ENCODE measurements at places on chromosomes 7 and 10.

DNA sequence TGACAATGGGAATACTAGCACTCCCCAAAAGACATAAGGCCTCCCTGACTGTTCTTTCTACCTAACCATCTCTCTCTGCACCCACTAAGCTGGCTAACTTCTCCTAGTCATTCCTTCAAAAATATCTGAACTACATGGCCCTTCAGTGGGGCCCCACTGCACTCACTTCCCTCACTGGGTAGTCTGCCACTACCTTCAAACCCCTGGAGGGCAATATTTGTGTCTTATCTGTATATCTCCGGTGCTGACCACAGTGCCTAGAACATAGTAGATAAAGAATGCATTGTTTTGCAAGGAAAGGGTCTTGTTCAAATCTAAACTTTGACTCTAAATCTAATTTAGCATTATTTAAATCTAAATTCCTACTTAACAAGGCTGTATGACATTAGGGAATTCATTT, 44.3 kb downstream of the CACUL1 start:
- no peak for DNase-seq

DNA sequence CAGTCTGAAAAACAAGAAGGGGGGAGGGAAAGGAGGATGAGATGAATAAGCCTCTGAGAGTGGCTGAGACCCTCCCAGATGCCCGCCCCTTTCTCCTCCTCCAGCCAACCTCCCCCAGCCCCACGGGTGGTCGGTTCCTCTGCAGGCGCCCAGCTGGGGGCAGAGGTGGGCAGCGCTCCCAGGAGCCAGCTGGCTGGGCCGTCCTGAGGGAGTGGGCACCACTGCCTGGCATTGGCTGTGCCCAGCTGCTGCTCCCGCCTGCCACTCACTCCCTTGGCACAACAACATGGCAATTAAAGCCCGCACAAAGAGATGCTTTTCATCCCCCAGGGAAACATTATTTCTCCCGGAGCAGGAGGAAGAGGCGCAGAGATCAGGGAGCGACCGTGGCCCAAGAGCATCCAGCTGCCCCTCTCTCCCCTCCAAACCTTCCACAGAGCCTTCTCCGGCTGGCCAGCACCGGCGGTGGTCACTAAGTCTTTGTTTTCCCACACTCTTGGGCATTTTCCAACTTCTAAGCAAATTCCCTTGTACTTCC, 107.2 kb downstream of the SPDYE5 start:
- no peak for DNase-seq

DNA sequence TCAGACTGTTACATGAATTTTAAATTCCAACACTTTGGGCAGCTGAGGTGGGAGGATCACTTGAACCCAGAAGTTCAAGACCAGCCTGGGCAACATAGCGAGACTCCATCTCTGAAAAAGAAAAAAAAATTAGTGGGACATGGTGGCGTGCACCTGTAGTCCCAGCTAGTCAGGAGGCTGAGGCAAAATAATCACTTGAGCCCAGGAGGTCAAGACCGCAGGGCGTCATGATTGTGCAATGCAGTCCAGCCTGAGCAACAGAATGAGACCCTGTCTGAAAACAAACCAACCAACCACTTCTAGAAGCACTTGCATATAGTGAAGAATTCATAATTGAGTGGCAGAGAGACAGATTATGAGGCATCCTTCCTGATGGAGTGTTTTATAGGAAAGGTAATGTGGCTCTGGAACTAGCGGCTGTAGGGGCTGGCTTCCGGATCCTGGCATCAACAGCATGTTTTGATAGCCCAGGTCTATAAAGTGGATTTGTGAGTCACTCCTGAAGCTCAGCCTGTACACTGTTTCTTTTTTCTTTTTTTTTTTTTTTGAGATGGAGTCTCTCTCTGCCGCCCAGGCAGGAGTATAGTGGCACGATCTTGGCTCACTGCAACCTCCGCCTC, 40.3 kb upstream of the RSBN1L start:
- no peak for DNase-seq

- no peak for DNase-seq
Measured at GRCh38 chr10:29563420-29564035, 71.2 kb downstream of the SVIL start.

DNA sequence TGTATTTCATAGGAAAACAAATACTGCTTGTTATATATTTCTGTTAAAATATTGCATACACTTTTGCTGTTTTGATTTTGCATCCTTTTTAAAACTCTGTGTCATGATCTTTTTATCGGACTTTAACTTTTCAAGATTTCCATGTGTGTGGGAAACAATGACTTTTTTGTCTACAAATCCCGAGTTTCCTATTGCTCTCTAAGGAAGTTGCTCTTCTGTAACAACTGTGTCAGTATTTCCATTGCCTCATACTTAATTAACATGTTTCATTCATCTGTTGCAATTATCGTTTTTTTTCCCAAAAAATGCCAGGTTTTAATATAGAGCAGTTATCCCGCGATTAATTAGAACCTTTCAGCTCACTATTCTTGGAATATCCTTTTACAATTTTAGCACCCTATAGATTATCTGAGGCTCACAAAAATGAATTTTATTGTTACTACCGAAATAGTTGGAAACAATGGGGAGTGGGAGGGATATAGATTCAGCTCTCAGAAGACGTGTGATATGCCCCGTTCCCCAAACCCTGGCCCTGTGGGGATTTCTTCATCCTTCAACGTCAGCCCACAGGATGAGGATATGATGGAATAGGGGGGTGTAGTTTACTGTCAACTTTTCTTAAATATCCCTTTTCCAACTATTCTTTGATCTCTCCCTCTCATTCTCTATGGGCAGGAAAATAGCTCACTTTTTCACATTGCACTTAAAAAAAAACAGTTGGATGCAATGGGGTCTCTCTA, 297.6 kb upstream of the IGFBP3 start:
- no peak for DNase-seq

DNA sequence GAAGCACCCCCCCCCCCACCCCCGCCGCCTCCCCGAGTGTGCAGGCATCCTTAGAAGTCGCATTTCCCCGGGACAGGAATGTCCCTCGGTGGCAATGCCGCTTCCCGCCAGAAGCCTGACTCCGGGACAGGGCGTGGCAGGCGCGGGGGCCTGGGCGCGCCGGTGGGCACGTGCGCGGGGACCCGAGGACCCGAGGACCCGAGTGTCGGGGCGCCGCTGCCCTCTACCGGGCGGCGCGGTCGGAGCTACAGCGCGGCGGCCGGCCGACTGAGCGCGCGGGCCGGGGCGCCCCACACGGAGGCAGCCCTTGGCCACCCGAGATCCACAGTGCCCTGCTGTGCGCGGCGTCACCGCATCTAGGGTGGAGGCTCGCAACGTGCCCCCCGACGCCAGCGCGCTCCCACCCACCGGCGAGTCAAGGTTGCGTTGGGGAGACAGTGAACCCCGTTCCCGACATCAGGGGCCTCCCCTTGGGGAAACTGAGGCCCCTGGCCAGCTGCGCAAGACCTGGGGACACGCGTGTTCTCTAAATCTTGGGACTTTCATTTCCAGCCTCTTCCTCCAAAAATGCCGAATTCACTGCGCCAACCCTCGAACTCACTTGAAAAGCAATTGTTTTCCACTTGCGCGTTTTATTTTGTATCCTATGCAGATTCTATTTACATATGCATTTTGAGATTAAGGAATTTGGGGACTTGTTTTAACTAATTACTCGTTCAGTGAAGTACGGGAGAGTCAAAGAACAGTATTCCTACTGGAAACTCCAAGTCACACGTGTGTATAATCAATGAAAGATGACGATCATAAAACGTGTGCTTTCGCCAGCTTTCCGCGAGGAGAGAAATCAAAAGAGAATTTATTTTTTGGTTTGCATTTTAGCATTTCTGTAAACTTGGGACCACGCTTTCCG, 3.1 kb upstream of the CUX1 start:
- DNase-seq = peak; percentile 35

- DNase-seq = no peak
Measured at GRCh38 chr10:94251568-94251967, 111.2 kb downstream of the NOC3L start.

DNA sequence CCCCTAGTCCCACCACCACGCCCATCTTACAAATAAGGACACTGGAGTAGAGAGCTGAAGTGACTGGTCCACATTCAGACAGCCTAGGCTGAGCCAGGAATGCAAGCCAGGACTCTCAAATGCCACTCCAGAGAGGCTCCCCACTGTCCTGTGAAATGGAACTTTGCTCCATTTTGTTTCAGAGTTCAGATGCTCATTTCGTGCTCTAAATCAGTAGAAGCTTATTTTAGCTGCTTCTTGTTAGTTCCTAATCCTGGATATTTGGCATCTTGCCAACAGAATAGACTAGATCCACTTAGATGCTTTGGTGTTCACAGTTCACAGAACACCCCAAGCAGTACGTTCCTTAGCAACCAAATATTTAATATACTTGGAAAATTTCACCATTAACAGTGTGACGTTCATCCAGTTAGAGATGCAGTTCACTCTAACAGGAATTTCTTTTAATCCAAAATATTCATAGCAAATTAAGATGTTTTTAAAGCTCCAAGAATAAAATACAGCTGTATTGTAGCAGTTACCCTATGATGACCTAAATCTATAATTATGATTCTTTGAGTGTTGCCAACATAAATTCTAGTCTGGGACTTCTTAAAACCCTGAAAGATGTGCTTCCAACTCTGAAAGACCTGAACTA, 7.3 kb downstream of the MMP21 start:
- peak; percentile 28 for DNase-seq
